ENCODE measurements at places on chromosomes 13 and 19.

DNA sequence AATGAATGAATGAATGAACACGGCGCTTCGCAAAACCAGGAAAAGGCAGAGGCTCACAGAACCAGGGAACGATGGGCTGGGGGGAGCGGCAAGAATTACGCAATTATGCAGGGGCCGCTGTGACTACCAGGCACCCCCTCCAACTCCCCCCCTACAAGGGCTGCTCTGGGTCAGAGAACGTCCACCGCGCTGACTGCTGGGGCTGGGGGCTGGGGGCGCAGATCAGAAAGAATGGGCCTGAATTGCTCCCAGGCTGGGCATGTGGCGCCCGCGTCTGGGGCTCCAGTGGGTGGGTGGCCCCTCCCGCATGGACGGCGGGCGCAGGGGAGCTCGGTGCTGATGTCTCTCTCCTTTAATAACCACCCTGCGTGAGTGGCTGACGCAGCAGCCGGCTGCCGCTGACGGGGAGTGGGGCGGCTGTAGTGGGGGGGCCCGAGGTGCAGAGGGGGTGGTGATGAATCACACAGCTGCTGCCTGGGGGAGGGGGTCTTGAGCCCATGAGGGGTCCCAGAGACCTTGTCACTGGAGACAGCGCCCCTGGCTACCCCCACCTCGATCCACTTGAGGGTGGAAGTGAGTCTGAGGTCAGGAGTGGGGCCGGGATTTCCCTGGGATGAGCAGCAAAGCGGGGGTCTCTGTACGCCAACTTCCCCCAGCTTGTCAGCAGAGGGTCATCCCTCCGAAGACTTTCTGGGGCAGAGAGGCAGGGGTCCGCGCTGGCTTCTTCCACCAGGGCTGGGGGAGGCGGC is 1.5 kb upstream of the CIRBP start:
- DNase-seq = no peak

DNA sequence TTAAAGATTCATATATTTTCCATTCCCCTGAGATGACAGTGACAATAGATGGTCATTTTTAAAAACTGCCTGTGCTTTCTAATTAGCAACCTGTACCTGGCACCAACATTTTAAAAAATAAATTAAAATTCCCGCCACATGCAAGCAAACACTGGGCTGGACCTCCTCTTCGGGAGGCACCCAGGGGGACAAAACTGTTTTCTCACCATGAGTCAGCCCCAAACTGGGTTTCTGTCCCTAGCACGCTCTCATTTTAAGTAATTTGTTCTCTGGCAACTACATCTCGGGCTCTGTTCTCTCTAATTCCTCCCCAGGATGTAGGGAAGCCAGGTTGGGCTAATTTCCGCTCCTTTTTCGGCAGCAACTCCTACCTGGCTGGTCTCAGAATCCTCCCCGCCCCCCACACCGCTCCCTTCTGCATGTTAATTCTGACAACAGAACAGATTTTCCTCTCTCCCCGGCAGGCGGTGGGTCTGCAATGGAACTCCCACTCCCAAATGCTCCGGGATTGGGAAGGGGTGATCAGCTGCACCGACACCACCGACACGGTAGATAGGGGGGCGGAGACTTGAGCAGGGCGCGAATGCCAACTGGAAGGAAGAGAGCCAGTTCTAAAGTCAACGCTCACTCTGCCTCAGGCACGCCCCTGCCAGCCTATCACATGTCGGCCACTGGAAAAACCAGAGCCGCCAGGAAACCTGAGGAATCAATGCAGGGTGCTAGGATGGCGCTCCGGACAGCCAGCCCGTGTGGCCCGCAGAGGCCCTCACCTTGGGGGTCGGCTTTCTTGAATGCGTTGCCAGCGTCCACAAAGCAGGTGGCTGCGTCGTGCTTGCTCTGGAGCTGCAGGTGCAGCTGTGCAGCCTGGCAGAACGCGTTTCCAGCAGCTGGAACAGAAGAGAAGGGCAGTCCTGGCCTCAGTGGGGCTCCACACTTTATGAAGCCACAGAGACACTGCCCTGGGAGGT is 14.7 kb downstream of the NAPA start:
- no peak for DNase-seq

DNA sequence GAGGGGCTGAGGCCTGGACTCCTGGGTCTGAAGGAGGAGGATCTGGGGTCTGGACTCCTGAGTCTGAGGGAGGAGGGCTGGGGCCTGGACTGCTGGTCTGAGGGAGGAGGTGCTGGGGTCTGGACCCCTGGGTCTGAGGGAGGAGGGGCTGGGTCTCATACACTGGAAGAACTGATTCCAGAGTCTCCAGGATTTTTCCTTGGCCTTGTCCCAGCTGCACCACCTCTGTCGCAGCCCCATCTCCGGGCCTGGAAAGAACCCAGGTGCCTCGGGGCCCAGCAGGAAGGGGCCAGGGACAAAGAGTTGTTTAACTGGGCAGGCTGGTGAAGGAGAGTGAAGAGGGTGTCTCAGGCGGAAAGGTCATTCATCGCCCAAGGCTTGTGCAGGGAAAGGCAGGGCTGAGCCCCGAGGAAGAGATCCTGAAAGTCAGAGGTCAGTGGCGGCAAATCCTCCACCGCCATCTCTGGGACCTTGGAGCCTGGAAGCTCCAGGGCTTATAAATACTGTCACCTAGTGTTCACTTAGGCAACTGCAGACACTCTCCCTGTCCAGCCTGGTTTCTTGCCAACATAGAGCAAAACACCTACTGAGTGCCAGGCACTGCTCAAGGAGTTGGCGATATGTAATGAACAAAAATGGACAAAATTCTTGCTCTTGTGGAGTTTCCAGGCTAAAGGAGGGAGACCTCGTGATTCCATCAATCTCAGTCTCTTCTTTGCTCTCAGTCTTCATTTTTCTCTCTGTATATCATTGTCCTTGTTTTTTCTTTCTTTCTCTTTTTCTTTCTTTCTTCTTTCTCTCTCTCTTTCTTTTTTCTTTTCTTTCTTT is 4.4 kb upstream of the KCNN4 start:
- DNase-seq = peak; percentile 70

DNA sequence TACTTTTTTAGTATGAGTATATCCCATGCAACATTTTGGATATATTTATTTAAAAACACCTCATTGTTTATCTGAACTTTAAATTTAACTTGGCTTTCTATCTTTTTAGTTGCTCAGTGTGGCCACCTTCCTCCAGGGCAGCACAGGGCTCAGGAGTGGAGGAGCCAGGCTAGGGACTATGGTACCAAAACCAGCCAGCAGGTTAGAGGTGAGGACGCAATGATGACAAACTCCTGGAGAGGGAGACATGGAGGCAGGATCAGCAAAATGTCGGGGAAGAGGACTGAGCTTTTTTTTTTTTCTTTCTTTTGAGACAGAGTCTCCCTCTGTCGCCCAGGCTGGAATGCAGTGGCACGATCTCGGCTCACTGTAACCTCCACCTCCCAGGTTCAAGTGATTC is 29.6 kb upstream of the CALM3 start:
- peak; percentile 17 for DNase-seq

GRCh38 chr19:43748205-43748594 is 6.6 kb downstream of the SMG9 start:
- DNase-seq = no peak

GRCh38 chr19:51547397-51548212 is 16.1 kb upstream of the SIGLEC6 start:
- DNase-seq = no peak

DNA sequence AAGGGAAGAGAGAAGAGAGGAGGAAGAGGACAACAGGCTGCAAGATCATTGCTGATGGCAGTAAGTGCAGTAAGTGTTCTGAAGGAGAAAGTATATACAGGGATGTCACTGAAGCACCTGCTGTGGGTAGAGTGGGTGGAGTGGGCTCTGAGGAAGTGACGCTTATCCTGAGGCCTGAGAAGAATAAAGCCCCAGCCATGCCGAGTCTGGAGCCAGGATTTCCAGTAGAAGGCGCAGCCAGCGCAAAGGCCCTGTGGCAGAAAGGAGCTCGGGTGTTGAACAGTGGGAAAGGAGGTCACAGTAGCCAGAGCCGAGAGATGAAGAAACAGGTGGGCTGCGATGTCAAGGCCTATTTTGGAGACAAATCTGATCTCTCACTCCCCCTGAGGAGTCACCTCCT is 31.8 kb upstream of the ADGRE5 start:
- DNase-seq = no peak

DNA sequence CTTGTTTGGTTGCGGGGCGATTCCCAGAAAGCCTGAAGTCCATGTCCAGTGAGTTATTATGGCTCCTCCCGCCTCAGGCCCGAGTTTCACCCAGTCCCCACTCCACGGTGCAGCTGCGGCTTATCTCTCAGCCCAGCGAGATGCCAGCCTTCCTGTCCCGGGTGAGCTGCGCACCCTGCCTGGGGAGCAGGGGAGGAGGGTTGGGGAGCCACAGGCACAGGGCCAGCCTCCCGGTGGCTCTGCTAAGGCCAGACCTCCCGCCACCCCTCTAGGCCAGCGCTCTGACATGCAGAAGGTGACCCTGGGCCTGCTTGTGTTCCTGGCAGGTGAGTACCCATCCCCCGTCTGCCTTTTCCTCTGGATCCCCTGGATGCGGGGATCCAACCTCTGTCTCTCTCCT is 3.5 kb downstream of the FXYD3 start:
- no peak for DNase-seq

DNA sequence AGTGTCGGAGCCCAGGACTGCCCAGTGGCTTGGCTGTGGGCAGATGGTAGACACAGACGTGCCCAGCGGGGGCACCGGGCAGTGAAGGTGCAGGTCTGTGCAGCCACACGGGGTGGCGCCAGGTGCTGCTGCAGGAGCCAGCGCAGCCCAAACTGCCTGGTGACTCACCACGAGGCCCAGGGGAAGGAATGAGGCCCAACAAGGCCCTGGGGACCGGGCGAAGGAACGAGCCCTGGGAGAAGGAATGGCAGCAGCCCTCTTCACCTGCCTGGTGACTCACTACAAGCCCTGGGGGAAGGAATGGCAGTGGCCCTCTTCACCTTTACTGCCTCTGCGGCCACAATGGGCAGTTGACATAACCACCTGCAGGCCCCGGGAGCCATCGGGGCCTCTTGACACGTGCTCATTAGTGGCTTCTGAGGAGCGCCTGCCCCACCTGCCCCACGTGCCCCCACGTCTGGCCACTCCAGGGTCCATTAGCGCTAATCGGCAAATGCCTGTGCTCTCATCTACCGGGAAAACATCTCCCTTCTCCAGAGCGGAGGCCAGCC is 9.3 kb downstream of the MED16 start:
- DNase-seq = no peak

- no peak for DNase-seq
Observed at GRCh38 chr13:45907503-45907902, 56.0 kb upstream of the SIAH3 start.

GRCh38 chr19:40252395-40252794 is 25.9 kb upstream of the CCNP start:
- DNase-seq = no peak

- no peak for DNase-seq
Observed at GRCh38 chr13:61029064-61029463, 386.6 kb downstream of the PCDH20 start.

GRCh38 chr13:43363156-43363953 is 340.0 kb downstream of the DNAJC15 start:
- DNase-seq = no peak

DNA sequence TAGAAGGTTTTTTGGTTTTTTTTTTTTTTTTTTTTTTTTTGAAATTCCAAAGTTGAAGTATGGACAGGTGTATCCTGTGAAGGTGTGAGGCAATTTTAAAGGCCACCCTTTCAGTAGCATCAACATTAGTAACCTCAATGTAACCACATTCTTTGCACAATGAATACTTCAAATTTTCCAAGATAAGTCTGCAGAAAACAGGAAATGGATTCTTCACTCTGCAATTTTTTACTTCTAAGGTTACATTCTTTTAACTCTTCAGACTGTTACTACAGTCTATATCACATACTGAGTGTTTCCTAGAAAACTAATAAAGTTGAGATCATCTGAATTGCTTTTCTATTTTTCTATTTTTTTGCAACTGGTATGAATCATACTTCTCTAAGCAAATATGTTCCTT is 569.0 kb upstream of the GPC6 start:
- no peak for DNase-seq

DNA sequence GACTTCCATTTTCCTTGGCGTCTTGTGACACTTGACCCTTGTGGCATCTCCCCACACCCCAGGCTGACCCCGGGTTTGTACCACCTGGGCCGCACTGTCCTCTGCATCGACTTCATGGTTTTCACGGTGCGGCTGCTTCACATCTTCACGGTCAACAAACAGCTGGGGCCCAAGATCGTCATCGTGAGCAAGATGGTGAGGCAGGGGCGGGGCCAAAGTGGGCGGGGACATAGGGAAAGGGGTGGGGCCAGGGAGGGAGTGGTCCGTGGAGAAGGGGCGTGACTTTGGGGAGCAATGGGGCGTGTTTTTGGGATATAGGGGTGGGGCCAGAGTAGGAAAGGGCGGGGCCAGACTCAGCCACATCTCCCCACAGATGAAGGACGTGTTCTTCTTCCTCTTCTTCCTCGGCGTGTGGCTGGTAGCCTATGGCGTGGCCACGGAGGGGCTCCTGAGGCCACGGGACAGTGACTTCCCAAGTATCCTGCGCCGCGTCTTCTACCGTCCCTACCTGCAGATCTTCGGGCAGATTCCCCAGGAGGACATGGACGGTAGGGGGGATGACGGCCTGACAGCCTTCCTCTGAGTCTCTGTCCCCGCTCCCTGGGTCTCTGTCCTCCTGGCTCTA is 42.8 kb downstream of the TRPM4 start:
- DNase-seq = no peak

GRCh38 chr19:18558202-18558555 is 509 bp downstream of the KXD1 start:
- no peak for DNase-seq

- DNase-seq = no peak
Observed at GRCh38 chr19:2461751-2462634, 5.2 kb upstream of the LMNB2 start.

DNA sequence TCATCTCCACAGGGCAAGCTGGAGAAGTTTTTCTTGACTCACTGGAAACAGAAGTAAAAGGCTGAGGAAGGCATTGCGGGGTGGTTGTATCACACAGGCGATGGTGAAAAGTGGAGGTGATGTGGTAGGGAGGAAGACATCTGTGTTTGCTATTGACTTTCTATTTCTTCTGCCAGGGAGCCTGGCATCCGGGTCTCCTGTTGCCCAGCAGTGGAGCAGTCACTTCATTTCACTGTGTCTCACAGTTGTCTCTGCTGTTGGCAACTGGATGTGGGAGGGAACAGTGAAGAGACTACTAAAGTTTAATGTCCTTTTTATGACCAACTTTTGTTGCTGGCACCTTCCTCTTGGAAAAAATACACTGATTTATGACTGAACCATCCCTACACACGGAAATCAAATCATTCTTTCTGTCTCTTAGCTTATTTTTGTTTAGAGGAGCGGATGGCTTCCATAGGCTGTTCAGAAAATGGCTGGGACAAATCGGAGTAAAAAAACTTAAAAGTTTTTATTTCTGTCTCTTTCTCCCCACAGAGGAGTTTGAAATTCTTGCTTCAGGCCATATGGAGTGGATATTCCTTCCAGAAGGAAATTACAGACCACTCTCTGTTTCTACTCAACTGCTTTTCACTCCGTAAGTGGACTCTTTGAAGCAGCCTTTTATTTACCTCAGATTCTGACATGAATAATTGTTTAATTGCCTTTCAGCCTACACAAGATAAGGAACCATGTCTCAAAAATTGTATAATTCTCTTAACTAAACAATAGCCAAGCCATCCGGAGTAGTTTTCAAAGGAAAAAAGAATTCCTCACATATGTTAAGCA is 23.8 kb upstream of the MEDAG start:
- no peak for DNase-seq
